ENCODE measurements at places on chromosomes 2 and 18.

DNA sequence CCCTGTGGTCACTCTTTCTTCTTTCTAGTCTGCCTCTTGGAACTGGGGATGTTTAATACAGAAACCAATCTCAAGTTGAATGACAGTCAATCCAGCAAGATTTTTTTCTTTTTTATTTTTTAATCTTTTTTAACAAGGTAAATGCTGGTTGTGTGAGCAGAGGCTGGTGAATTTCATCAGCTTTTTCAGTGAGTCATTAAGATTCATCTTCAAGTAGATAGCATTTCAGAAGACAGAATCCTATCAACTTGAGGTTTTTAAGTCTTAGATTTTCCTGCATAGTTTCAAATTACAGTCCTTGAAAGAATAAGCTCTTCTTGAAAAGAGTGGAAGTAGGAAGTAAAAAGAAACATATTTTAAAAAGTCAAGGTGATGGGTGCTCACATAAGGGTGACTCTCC is 12.4 kb downstream of the SLC8A1 start:
- no peak for DNase-seq

DNA sequence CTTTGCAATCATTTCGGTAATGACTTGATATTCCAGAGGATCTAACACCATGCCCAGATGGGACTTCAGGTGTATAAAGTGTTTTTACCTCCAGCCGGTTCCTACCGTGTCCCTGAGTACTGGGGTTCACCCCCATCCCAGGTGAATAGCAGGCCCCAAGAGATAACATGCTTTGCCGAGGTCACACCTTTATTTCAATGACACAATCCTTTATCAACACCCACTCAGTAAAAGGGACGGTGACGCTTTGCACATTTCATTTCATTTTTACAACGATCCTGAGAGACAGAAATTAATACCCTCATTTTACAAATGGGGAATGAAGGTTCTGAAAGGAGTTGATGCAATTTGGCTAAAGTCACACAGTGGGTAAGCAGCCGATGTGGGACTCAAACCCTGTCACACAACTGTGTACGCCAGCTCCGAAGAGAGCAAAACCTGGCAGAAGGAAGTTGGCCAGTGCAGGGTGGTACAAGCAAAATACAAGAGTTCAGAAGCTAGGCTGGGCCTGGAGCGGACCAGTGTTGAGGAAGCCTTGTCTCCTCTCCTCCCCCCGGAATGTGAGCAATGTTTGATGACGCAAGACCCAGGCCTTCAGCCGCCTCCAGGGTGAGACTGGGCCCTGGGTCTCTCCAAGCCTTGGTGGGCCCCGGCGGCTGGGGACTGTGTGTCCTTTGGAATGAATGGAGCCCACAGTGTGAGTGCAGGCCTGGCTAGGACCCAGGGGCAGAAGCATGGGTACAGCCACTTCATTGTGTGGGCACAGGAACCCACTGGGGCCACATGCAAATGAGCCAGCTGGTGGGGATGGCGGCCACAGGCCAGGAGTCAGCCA is 139.6 kb upstream of the MYCN start:
- DNase-seq, result no peak

- no peak for DNase-seq
These were observed 81.7 kb downstream of the EPC2 start for GRCh38 chr2:148726228-148726627.

GRCh38 chr18:36075862-36076587 is 8.7 kb upstream of the RPRD1A start:
- DNase-seq, result no peak

DNA sequence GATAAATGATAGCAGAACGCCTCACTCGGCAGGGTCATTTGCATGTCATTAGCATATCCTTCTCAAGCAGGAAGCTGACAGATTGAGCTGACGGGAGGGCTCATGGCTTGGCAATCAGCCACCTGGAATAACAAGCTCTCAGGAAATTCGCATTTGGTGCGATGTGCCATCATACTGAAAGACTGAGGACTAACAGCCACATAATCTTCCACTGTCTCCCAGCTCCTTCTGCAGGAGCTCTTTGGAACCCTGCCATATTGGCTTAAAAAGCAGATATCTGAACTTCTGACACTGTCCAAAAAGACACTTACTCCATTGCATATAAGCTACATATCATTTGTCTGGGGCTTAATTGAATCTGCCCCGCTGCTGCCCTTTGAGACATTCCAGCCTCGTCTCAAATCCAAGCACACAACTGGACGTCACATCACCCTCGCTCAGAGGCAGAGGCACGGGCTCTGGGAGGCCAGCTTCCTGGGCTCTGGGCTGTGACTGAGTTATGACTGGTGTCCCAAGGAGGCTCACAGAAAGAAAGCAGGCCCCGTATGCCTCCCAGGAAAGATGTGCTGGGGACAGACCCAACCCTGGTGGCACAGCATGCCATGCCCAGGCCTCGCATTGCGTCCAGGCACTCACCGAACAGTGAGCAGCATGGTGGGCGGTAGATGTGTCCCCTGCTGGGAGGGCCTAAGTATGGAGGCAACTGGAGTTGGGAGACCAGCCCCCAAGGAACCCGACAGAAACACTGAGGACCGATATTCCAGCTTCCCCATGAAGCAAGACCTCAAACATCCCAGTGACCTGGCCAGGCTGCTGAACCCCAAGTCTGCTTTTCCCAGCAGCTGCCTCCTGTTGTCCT is 228.0 kb downstream of the ATAD2B start:
- DNase-seq, result no peak

GRCh38 chr18:37536656-37537055 is 28.9 kb downstream of the CELF4 start:
- DNase-seq, result no peak

DNA sequence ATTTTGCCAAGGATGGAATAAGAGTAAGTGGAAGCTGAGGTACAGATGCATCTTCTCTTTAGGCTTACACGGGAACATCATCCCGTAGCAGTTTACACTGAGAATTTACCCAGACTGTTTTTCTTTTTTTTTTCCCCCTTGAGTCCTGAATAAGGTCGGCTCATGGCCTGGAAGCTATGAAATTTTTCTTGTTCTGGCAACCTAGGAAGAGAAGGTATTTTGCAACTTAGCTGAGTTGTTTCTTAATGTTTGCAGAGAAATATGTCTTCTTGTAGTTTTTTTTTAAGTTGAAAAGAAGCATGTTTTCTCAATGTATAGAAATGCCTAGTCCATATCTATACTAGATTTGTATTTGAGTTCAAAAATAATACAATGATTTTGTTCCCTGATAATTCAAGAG is 712.5 kb downstream of the TDRD15 start:
- no peak for DNase-seq

DNA sequence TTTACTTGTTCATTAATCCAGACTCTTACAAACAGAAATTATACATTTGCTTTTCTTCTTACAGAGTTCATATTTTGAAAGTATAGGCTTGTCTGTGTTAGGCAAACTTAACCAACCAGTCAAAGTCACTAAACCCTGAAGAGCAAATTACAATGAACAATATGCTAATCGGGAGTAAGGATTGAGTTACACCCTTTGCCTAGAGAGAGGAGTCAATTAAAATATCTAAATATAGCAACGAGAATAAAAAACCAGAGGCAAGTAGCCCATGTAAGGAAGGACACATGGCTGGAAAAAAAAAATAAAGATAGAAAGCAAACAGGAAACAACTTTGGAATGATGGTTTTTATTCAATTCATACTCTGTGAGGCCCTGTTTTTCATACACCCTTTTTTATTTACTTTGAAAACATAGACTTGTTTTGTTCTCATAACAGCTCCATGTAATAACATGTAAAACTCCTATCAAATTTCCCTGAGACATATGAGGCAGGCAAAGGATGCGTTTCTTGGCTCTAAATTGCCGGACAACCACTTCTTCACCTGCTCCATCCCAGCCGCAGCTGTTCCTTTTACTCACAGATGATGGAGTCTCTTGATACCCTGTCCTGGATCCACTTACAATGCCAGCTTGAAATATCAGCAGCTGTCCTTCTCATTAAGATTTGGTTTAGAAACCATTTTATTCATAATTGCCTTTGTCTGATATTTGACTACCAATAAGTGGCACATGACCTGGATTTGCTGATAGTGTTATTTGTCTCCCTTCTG is 767.7 kb upstream of the GCFC2 start:
- DNase-seq, result no peak

DNA sequence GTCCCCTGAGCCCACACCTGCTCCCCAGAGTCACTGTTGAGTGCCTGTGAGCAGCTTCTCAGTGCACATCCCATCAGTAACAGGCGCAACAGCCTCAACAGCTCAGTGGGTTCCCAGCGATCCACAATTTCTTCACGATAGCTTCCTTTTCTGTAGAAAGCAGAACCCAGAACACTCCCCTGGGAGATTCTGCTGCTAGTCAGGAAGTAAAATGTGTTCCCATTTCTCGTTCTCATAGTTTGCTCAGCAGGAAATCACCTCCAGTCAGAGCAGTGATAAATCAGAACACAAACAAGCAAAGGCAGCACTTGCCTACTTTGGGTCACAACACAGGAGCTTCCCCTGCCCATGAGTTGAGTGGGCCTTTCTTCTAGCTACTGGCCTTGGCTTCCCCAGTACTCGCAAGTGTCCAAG is 48.9 kb upstream of the ATG16L1 start:
- no peak for DNase-seq

DNA sequence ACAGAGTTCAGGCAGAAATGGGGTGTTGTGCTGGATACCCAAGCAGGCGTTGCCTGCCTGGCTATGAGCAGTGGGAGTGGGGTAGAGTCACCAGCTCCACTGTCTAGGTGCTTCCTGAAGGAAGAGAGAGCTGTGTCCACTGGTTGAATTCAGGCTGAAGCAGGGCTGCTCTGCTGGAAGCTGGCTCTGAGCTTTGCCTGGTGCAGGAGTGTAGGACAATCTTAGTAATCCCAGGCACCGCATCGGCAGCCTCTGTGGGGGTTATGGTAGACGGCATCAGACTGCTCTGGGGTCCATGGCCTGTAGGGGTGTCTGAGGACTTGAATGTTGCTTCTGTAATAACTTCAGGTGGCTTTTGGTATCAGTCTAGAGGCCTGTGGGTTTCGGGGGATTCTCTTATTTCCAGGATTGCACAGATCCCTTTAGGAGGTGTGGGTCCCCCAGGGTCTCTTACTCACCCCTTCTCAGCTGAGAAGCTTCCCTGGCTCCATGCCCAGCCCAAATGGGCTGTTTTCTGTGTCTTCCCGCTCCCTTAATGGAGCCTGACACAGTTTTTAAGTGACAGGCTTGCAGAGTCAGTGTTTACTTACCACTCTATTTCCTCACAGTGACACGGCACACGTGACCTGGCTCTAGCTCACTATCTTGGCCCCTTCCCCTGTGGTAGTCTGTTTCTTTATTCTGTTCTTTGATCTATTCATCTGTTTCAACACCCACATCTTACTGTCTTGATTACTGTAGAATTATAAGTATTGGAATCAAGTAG is 644.3 kb downstream of the CBLN2 start:
- DNase-seq, result no peak

DNA sequence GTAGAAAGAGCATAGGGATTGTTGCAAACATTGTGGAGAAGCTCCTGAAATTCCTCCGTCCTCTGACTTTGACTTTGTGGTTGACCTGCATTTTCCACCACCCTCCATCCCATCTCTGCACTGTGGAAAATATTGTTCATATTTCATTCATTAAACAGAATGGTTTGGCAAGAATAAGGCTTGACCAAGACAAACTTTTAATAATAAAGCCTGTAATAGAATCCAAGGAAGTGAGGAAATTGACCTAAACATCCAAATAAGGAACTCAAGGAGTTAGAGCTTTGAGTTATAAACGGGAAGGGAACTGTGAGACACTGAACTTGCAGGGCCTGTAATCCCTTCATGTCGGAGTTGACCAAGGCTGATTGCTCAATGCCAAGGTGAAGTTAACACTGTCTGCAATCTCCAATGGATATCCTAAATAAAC is 115.2 kb downstream of the GFPT1 start:
- DNase-seq, result no peak

DNA sequence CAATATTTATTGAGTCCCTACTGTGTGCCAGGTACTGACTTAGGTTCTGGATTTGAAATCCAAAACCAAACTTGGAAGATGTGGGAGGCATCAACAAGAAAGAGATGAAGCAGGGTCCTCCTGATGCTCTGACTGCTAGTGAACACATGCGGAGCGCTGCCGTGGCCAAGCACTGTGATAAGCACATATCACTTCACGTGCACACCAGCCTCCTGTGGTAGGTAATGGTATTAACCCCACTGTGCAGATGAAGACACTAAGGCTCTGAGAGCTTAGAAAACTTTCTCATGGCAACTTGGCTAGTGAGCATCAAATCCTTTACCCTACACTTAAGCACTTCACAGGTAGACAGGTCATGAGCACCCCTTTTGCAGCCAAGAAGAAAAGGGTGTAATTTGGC is 216.1 kb downstream of the HAUS1 start:
- no peak for DNase-seq

- DNase-seq, result no peak
These were observed 2.0 kb downstream of the SFTPB start for GRCh38 chr2:85666016-85666415.

GRCh38 chr2:204441316-204441715 is 104.0 kb upstream of the PARD3B start:
- DNase-seq, result no peak

- no peak for DNase-seq
These were observed 138.2 kb downstream of the ACOXL start for GRCh38 chr2:110870545-110870944.

GRCh38 chr2:19369341-19369955 is 11.0 kb upstream of the OSR1 start:
- no peak for DNase-seq

- DNase-seq, result no peak
These were observed 3.2 kb downstream of the CFLAR start for GRCh38 chr2:201118961-201119854.

DNA sequence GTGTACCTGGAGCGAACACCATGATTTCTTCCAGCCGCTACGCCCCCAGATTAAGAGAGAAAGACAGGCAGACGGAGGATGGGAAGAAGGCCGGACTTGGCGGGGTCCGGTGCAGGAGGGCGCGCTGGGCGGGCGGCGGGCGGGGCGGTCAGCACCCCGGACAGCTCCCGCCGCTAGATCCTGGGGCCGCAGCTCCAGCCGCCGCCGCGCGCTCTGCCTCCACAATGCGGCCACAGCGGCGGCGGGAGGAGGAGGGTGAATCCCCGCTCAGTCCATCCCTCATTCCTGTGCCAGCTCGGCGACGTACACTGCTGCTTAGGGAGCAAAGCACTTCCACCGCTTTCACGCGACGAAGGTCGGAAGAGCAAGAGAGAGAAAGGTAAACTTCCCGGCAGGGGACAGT is at the start of gene AKAIN1:
AKAIN1 (minus strand) TSS at position 226 of the 403 bp plus-strand sequence; CDS start at position 22, 204 bp downstream.
- no peak for DNase-seq

DNA sequence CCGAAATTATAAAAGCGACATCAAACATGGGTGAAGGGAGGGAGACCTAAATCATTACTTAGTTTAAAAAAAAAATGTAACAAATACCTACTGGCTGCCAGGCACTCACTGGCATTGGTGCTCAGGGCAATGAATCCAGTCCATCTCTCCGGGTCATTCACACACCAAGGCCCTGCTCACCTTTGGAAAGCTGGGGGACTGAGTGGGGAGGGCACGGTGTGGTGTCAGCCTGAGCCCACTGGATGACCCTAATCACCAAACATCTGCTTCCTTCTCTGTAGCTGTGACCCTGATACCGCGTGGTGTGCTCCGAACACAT is 336 bp upstream of the DDX1 start:
- DNase-seq, result no peak

- DNase-seq, result no peak
These were observed 5.4 kb downstream of the CXCR4 start for GRCh38 chr2:136112317-136113208.

- DNase-seq, result no peak
These were observed 17.5 kb downstream of the GPR55 start for GRCh38 chr2:230907361-230908091.

GRCh38 chr2:88738271-88738670 is 46.8 kb downstream of the RPIA start:
- no peak for DNase-seq

GRCh38 chr2:151423760-151424159 is 14.1 kb downstream of the RIF1 start:
- no peak for DNase-seq

- DNase-seq, result no peak
These were observed 21.0 kb downstream of the MIB1 start for GRCh38 chr18:21761471-21762115.

All from esophagus squamous epithelium (tissue), 5 donors.